ENCODE measurements at places on chromosomes 1 and 21.

- no peak for DNase-seq
Observed at GRCh38 chr1:161997152-161997551, 26.5 kb downstream of the OLFML2B start.

DNA sequence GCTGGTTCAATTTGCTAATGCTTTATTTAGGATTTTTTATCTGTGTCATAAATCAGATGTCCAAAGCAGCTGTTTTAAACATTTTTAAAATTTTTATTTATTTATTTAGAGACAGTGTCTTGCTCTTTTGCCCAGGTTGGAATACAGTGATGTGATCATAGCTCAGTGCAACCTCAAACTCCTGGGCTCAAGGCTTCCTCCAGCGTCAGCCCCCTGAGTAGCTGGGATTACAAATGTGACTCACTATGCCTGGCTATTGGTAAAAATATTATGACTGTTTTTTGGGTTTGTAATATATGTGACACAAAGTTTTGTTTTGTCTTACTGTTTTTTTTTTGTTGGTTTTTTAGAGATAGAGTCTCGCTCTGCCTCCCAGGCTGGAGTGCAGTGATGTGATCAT is 11.8 kb downstream of the ZBED6 start:
- no peak for DNase-seq

- no peak for DNase-seq
Observed at GRCh38 chr1:20080441-20081352, 10.7 kb downstream of the PLA2G5 start.

GRCh38 chr1:171699531-171699930 is 42.3 kb downstream of the VAMP4 start:
- DNase-seq: no peak

DNA sequence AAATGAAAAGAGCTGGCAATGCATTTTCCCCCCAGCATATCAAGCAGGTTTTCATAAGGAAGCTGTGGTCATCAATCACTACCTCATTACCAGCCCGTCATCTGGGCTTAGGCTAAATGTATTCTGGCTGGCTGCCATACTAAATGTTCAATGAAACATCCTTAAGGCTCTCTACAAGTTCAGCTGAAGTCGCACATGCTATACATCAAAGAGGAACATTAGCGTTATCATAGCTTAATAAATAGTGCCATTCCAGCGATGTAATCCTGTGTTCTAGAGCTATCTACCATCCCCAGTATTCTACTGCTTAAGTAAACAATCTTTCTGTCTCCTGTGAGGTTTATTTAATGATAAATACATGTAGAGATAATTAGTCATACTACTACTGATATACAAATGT is 288.8 kb downstream of the DPYD start:
- DNase-seq: no peak

- no peak for DNase-seq
Observed at GRCh38 chr21:40606341-40606740, 240.6 kb downstream of the DSCAM start.

DNA sequence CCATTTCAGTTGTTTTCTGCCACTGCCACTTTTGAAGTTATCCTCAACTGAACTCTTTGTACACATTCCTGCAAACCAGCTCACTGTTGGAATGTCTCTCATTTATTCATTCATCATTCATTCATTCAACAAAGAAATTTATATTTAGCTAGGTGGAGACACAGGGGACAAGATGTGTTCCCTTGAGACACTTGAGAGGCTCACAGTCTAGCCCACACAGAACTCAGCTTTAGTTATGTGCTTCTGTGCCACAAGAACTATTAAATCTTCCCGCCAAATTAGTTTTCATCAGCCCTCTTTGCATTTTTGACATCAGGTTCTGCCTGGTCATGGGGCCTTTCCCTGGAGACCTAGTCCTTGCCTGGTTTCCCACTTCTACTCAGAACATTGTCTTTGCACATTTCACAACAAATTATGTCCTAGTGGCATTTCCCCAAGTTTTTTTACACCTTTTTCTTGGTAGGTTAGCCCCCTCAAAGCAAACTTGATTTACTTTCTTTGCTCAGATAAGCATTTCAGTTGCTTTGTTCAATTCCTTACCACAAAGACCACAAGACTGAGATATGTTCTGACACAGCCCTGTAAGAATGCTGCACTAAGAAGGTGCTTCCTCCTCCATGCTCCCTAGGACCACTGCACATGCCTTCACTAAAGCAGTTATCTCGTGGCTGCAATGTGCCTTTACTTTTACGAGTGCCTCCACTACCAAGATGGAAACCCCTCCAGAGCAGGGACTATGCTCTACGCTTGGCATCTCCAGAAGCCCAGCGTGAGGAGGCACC is 31.0 kb downstream of the ILDR2 start:
- no peak for DNase-seq

DNA sequence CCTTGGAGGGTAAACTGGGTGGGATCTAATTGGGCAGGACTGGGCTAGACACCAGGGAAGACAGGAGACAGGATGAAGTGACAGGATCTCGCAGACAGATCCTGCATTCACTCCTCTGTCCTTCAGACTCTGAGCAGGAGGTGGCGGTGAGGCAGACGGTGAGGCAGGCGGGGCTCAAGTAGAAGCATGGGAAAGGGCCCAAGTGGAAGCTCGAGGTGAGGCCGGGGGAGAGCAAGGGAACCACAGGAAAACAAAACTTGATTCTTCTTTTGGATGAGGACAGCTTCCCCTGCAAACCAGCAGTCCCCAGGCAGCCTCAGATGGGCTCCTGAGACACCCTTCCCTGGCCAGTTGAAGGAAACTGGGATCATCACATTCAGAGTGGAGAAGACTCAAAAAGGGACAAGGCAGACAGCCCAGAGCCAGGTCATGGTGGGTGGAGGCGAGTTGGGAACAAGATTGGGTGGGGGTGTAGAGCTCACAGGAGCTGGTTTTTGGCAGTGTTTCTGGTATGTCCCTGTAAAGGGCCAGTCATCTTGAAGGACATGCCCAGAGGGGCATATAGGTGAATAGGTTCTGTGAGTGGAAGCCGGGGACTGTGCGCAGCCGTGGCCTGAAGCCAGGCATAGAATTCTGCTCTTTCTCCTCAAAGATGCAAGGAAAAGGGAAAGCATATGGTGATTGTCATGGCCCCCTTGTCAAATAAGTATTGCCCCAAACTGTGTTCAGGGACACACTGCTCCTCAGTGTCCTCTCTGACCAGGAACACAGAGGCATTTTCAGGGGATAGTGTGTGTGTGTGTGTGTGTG is 18.0 kb downstream of the INKA2 start:
- no peak for DNase-seq

DNA sequence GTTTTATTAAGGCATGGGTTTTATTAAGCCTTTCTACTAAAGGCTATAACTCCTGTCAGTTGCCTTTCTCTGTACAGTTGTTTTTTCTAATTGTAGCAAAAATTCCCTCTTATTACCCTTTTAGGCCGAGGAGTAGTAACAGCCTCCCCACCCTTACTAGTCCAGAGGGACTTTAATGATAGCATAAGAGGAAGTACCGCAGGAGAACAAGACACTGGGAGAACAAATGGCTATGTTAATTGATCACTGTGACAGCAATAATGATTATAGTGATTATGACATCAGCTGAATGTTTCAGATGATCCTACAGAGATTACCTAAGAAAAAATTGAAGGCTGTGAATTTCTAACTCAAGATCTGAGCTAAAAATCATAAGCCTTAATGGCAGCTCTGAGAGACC is 383.0 kb upstream of the PTBP2 start:
- DNase-seq: no peak

DNA sequence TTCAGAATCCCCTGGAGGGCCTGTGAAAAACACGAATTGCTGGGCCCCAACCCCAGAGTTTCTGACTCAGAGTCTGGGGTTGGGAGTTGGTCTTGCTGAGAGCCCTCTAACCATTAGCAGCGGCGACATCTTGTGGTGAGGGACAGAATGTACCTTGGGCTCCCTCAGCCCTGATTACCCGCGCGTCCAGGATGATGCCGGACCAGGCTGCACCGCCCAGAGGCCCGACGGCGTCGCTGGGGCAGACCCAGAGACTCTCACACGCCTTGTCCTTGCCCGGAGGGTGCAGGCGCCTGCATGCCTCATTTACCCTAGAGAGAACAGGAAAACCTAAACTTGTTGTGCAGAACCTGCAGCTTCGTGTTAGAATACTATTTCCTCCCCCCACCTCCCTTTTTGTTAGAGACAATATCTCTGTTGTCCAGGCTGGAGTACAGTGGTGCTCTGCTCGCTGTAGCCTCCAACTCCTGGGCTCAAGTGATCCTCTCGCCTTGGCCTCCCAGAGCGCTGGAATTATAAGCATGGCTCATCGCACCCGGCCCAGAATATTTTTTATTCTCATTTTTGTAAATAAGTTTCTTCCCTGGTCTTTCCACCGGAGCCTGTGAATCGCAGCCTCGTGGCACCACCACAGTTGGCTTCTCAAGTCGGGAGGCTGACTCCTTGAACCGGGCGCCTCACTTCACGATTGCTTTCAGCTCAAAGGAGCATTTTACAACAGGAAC is 22.2 kb upstream of the RD3 start:
- DNase-seq: peak; percentile 25

DNA sequence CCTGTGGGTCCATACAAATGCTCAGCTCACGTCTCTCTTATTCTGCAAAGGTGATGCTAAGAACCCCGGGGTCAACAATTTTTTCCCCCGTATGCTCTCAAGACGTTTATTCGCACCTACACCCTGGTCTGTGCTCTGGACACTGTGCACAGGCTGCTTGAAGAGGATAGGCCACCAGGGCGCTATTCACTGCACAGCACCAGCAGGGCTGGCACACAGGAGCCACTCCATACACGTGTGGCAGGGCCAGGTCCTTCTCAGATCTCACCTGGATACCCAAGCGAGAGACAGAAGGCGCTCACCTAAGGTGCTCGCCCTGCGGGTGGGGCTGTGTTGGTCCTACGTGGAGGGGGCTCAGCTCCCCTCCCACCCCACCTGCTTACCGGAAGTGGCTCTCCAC is 16.7 kb downstream of the TMEM63A start:
- DNase-seq: no peak

DNA sequence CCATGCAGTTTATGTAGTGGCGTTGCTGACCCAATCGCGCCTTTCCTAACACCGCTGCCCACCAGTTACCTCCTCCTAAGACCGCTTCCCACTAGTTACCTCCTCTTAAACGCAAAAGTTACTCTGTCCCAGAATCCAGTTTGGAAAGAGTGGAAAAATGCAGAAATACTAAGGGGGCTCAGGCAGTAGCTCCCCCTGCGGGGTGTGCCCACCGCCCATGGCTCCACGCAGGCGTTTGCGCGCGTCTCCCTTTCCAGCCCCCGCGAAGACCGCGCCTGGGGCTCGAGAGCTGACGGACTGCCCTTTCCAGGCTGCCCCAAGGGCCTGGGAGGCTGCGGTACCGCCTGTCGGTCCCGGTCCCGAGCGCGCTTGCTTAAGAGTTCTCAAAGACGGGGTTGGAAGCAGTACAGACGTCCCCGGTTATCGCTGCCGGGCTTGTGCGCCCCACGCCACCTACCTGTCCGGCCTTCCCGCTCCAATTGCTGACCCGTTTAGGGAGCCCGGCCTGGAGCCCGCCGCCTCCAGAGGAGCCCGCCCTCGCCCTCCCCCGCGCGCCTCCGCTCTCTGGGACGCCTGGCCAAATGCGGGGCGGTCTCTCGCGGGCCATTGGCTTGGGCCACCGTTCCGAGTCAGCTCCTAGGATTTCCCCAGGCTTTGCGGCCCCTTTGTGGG is 414.1 kb upstream of the ESRRG start:
- no peak for DNase-seq

DNA sequence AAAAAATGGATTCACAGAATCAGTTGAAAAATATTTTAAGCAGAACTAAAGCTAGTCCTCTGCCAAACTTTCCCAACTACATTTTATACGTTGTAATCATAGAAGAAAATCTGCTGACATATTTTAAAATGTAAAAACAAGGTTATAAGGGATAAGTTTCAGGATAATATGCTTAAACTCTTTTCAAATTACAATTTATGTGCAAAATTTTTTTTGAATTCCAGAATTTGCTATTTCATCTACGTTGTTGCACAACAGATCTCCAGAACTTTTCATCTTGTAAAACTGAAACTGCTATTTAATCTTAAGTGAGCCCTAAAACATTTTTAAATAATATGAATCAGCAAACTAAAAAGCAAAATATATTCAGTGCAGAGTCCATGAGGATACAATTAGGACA is 5.9 kb downstream of the EDEM3 start:
- DNase-seq: no peak
